ENCODE measurements at places on chromosomes 7 and 10. TPM values are rescaled to one million over a fixed set of nuclear protein-coding genes. Genes with fewer than 3 reads are reported as not detected.

GCK gene
- total RNA-seq, result 0.27 TPM

SPDYE2 gene
- not detected for total RNA-seq

ZNF503 gene
- 0.72 TPM for total RNA-seq

ECHS1 gene
- 71.7 TPM for total RNA-seq

PTPN20 gene
- total RNA-seq, result not detected

CNOT4 gene
- total RNA-seq, result 7.4 TPM

KIAA1217 gene
- total RNA-seq, result 4.0 TPM

MXI1 gene
- total RNA-seq, result 7.1 TPM

ADCYAP1R1 gene
- under 0.01 TPM for total RNA-seq

CCDC146 gene
- 1.4 TPM for total RNA-seq

METTL2B gene
- total RNA-seq, result 29.5 TPM

TRIM24 gene
- 5.1 TPM for total RNA-seq

RSPH10B2 gene
- total RNA-seq, result 0.19 TPM

R3HCC1L gene
- total RNA-seq, result 13.0 TPM

DGKI gene
- 0.36 TPM for total RNA-seq

CPXM2 gene
- total RNA-seq, result 5.1 TPM

CTBP2 gene
- 87.1 TPM for total RNA-seq

FAM241B gene
- total RNA-seq, result 0.18 TPM

CALML5 gene
- total RNA-seq, result not detected

CHN2 gene
- total RNA-seq, result under 0.01 TPM

SNX10 gene
- total RNA-seq, result 0.19 TPM

NAT16 gene
- not detected for total RNA-seq

CRYGN gene
- not detected for total RNA-seq

TCF7L2 gene
- total RNA-seq, result 4.9 TPM

SLC13A4 gene
- total RNA-seq, result not detected

STEAP1B gene
- 29.0 TPM for total RNA-seq

NEURL1 gene
- total RNA-seq, result under 0.01 TPM

PNLIPRP1 gene
- not detected for total RNA-seq

NPC1L1 gene
- total RNA-seq, result not detected

INMT gene
- total RNA-seq, result 0.28 TPM

LIPJ gene
- not detected for total RNA-seq

ATP6V0A4 gene
- 0.18 TPM for total RNA-seq

RBP3 gene
- total RNA-seq, result not detected

RTKN2 gene
- 0.09 TPM for total RNA-seq

AFAP1L2 gene
- total RNA-seq, result 1.9 TPM

XRCC2 gene
- total RNA-seq, result 2.0 TPM

LRRC61 gene
- 0.19 TPM for total RNA-seq

NKX6-2 gene
- total RNA-seq, result under 0.01 TPM

IDI2 gene
- not detected for total RNA-seq

CASD1 gene
- 14.2 TPM for total RNA-seq

CYP3A4 gene
- total RNA-seq, result not detected

ERVW-1 gene
- not detected for total RNA-seq

COBL gene
- total RNA-seq, result not detected

GRID1 gene
- 0.09 TPM for total RNA-seq

MKX gene
- 0.09 TPM for total RNA-seq

STRIP2 gene
- total RNA-seq, result 5.7 TPM
